ENCODE measurements at places on chromosomes 5 and 9.

- no peak for DNase-seq
Observed at GRCh38 chr5:105917189-105917588, 1753.5 kb downstream of the EFNA5 start.

- DNase-seq, result no peak
Observed at GRCh38 chr5:167296661-167297060, 994.8 kb upstream of the WWC1 start.

DNA sequence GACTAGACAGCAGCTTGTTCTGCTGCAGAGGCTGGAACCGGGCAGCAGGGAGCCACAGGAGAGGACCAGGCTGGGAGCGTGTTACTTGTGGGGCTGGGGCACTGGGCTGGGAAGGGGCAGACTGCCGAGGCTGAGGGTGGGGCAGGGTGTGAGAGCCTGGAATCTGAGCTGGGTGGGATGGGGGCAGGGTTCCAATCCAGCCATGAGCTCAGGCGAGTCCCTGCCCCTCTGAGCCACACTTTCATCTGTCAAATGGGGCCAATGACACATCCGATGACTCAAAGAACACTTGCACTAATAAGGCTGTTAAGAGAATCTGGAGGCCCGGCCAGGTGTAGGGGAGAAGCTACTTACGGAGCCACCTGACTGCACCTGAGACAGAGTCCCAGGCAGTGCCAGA lies 18.7 kb upstream of the WDR38 start:
- no peak for DNase-seq

DNA sequence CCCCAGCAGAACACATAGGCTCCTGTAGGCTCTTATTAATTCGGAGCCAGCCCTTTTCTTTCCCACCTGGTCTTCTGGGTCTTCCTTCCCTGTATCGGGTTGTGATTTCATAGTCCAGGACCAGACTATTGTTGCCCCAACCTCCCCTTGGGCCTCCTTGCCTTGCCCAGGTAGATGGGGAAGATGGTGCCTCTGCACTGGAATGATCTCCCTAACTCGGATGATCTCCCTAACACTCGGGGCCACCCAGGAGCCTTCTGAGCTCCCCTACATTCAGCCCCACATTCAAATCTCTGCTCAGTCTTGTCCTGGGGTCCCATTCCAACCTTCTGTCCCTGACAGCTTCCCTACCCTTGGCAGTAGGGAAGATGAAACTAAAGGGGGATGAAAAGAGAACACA lies 2.7 kb upstream of the IRF1 start:
- DNase-seq, result no peak

DNA sequence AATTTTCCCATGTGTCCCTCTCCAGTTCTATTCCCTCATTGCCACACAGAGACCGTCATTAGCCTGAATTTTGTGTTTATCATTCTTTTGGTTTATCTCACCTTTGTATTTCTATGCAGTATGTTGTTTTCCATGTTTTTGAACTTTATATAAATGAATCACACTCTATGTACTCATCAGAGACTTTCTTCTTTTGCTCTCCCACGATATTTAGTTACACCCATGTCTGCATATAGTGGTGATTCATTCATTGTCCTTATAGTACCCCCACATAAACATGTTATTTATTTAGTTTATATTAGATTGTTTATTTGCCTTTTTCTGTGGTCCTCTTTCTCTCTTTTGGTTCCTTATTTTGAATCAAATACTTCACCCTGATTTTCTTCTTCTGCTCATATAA lies 199.7 kb downstream of the FSTL4 start:
- no peak for DNase-seq

All from NCI-H510A treated with DMSO at 0.1 percent for 48 hours (cell line).